ENCODE measurements at places on chromosomes 3 and 15.
A peak's percentile ranks its signal among the peaks of the same experiment; 100 is the strongest.

GRCh38 chr3:140387244-140387643 lies 290.6 kb upstream of the TRIM42 start:
- DNase-seq, result no peak

DNA sequence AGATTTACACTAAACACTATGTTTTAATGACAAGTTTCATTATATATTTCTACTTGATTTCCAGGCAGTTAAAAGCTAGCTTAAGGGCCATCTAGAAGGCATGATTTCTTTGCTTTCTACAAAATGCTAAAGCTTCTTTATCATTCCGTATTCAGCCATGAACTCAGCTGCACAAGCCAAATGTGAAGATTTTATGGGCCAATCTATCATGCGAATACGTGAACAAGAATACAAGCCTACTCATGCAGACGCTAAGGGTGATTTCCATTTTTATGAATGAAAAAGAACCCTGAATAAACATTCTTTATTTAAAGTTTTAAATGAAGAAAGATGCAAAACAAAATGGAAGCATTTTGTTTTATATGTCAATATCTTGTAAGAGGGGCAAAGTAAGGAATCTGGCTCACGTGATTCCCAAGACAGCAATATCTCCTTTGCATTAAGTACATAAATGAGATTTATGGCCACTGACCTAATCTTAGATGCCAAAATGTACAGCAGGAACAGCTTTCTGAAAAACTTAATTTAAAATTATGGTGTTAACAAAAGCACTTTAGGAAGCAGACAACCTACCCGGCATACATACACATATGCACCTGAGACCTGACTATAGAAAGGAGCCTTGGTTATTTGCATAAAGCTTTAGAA lies 215.8 kb downstream of the DPH6 start:
- no peak for DNase-seq

- DNase-seq, result no peak
Measured at GRCh38 chr15:94258246-94258645, 26.9 kb downstream of the MCTP2 start.

- DNase-seq, result no peak
Measured at GRCh38 chr15:74461847-74462511, 1.0 kb upstream of the UBL7 start.

DNA sequence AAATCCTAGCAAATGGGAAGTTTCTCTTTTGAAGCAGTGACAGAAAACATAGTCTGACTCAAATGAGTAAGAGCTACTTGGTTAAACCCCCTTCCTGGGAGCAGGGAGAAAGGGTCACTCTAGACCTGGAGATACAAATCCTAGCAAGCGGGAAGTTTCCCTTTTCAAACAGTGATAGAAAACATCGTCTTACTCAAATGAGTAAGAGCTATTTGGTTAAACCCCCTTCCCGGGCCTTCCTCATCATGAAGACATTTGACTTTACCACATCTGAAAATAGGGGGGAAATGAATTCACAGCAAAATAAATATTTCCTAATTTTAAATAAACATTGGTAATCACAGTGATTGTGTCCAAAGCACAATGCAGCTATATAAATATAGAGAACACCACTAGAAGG lies 79.2 kb downstream of the FOXB1 start:
- DNase-seq, result no peak

DNA sequence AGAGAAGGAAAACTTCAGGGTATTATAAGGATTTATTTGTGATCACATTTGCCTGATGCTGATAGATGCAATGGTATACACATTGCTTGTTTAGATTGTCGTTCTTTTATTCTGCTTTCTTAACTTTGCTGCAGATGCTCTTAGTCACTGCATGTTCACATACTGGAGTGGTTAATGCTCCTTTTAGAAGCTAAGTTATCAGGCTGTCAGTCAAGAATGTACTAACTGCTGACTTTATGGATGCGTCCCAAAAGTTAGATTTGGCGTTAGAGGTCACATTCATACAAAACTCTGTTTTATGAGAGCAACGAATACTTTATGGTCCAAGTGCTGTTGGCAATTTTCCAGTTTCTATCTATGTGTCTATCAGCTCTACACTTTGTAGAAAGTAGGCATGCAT lies 160.7 kb downstream of the BBX start:
- peak; percentile 79 for DNase-seq

GRCh38 chr3:191523148-191523547 lies 62.2 kb downstream of the PYDC2 start:
- no peak for DNase-seq

DNA sequence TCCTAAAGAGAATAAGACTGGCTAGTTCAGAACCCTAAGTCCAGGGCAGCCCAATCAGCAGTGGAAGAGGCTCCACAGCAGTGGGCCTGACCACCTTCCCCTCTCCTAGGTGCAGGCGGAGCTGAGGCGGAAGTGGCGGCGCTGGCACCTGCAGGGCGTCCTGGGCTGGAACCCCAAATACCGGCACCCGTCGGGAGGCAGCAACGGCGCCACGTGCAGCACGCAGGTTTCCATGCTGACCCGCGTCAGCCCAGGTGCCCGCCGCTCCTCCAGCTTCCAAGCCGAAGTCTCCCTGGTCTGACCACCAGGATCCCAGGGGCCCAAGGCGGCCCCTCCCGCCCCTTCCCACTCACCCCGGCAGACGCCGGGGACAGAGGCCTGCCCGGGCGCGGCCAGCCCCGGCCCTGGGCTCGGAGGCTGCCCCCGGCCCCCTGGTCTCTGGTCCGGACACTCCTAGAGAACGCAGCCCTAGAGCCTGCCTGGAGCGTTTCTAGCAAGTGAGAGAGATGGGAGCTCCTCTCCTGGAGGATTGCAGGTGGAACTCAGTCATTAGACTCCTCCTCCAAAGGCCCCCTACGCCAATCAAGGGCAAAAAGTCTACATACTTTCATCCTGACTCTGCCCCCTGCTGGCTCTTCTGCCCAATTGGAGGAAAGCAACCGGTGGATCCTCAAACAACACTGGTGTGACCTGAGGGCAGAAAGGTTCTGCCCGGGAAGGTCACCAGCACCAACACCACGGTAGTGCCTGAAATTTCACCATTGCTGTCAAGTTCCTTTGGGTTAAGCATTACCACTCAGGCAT lies 33.7 kb downstream of the VIPR1 start:
- peak; percentile 47 for DNase-seq

DNA sequence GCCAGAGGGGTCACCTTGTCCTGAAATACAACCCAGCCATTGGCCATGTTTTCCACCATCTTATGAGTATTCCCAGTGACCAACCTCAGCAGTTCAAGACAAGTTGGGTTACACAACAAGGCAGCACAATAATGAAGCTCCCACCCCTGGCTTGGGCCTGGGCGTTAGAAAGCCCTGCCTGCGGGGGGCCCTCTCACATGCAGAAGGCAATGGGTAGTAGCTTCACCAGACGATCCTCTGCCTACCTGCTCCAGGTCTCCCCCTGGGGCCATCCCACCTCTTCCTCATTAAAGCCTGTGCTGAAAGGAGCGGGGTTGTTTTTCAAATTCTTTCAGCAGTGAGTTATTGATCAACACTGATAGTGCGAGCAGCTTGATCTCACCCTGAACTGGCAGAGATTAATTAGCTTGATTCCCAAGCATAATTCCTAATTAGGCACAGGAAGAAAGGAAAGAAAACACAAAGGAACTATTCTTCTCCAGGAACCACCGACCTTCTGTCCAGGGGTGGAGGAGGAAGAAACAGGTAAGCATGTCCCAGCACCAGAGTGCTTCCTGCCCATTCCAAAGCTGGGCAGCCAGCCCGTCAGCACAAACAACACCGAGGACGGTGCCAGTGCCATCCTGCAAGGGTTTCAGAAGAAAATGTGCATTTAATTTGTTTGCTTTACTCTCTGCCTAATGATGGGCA lies 79.7 kb upstream of the CGNL1 start:
- DNase-seq, result no peak

- no peak for DNase-seq
Measured at GRCh38 chr15:87743562-87743961, 513.0 kb downstream of the NTRK3 start.

DNA sequence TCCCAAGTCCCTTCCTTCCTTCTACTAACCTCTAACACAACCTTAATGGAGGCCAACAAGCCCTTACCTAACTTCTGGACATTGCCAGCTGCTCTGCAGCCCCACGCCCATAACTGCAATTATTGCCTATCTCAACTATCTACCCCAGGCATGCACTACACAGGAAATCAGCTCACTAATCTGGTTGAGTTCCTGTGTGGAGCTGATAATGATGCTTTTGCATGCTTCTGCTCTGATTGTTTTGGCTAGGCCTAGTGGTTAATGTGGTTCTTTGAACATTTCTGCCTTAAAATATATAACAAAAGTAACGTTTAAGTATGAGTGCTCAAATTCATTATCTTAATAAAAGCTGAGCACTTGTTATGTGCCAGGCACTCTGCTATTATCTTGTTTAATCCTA lies 463.9 kb downstream of the MFSD1 start:
- DNase-seq, result no peak

GRCh38 chr15:78453447-78453846 lies 15.4 kb downstream of the IREB2 start:
- DNase-seq, result no peak

DNA sequence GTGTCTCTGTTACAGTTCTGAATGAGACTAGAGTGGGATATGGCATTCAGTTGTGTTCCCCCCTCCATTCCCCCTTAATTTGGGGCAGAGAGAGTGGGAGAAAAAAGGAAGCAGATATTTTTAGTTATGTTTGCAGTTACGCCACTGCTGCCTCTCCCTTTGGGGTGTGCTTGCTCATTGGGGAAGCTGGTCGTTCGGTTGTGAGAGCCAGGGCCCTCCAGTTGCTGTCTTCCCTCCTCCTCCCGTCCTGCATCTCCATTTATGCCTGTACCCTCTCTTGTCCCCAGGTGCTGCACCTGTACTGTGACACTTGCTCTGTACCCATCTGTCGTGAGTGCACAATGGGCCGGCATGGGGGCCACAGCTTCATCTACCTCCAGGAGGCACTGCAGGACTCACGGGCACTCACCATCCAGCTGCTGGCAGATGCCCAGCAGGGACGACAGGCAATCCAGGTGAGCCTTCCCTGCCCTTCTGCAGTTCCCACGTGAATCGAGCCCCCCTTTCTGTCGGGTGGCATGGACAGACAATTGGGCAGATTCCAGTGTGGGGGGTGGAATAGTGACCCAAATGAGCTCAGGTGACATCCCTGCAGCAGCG lies 55.8 kb downstream of the TRIM71 start:
- DNase-seq, result no peak

DNA sequence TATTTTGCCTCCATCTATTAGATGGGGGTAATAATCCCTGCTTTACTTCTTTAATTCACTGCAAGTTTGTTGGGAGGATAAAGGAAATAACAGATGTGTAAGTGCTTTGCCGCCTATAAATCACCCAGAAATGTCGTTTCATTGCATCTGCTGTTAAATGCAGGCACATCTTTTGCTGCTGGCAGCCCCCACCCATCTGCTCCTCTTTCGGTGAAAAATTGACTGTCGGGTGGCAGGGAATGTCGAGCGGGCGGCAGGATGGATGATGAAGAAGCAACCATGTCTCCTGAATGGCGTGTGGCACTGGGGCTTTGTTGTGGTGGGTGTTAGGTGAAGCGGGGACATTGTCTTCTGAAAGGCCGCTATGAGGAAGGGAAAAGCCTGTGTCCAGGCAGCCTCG lies 543 bp upstream of the REC114 start:
- no peak for DNase-seq

DNA sequence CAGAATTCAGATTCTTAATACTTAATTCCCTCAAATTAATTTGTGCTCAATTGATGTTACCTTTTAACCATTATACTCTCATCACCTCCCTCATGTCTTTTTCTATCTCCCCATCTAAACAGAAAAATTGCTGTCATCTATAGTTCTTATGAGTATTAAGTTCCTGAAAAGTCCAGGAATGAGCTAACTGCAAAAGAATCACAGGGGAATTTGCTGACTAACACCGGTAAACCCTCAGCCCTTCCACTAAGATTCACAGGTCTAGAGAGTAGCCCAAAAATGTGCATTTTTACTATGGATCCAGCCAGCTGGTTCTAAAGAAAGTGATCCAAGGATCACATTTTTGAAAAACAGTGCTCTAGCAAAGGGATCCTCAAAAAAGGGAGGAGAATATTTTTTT lies 67.0 kb downstream of the SETD2 start:
- peak; percentile 78 for DNase-seq

- DNase-seq, result no peak
Measured at GRCh38 chr3:174101244-174101643, 703.7 kb downstream of the NLGN1 start.

DNA sequence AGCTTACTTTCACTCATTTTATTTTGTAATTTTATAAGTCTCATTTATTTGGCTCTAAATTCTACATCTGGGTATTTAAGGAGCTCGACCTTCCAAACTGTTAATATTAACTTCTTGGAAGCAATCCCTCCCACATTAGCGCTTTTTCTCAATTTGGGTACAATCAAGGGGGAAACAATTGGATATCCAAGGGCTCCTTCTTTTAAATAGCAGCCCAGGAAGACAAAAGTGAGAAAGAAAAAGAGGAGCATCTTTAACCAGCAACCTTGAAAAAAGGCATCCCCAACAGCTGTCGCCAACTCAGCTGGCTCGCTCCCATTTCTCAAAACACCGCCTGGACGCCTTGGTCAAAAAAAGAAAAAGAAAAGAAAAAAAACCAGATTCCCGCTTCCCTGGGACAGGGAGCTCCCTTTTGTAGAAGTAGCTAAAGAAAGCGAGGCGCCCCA lies 873 bp downstream of the C3orf70 start:
- DNase-seq, result no peak

DNA sequence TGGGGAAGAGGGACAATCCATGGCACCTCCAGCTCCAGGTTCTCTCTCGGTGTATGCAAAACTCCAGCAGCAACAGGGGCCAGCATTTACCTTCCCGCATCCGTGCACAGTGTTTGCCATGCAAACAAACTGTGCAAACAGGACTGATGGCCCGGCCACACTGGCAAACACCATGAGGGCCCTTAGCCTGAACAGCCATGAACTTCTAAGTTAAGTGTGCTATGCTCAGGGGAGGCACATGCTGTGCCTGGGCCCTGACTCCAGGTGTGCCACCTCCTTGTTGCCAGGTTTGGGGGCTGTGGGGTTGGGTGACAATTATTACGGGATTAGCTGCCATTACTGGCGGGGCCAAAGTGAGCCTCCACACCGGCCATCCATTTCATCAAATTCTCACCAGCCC lies 57.5 kb downstream of the CACNA2D2 start:
- no peak for DNase-seq

DNA sequence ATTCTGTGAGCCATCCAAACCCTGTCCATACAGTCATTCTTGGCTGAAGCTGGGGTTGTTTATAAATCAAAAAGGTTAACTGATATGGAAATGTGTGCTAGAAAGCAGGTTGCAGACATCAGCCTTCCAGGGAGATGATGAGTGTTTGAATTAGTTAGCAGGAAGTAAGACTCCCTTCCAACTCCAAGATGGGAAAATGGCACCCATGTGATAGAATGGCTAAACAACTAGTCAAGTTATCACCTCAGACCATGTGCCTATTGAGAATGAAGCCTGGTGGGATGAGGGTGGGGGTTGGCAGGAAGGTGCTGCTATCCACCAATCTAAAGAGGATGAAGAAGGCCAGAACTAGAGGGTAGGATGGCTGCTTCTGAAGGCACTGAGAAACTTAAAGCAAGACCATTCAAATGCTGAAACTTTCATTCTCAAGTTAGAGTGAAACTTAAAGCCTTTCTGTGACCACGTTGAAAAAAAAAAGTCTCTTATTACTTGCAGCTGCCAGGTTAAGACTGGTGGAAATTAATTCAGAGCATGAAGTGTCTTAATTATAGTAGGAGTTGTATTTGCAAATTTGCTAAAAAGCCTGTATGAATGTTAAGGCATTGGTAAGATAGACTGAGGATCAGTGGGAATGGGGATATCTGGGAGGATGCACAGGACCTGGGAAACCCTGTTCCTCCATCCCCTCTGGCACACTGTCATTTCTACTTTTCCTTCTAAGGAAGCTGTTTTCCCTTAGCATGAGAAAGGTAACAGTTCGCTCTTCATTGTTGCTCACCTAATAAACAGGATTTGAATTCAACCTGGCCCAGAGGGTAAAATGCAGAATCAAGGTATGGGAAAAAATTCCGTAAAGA lies 36.8 kb downstream of the CCR3 start:
- DNase-seq, result no peak

Data from cardiac fibroblast (primary cell).